ENCODE measurements at places on chromosomes 2 and 18.
A peak's percentile ranks its signal among the peaks of the same experiment; 100 is the strongest.

DNA sequence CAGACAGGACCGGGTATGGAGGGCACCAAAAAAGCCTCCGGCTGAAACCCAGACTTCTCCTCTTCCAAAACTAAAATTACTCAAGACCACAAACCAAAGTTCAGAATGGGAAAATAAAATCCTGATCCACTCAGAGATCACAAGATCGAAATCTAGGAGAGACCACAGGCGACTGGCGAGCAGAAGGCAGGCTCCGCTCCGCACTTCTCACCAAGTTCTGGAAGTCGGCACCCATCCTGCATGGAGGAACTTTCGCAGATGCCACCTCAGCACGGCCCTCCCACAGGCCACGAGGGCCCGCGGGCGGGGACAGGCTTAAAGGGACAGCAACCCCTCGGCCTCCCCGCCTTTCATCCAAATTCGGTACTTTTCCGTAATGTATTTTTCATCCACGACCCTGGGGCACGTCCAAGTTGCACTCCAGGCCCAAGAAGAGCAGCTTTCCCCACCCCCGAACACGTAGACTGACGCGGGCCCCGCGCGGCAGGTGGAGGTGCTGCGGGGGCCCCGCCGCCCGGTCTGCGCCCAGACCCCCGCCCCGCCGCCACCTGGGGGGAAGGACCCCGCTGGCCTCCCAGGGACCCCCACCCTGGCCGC is 43.7 kb downstream of the HDLBP start:
- peak; percentile 70 for ATAC-seq

DNA sequence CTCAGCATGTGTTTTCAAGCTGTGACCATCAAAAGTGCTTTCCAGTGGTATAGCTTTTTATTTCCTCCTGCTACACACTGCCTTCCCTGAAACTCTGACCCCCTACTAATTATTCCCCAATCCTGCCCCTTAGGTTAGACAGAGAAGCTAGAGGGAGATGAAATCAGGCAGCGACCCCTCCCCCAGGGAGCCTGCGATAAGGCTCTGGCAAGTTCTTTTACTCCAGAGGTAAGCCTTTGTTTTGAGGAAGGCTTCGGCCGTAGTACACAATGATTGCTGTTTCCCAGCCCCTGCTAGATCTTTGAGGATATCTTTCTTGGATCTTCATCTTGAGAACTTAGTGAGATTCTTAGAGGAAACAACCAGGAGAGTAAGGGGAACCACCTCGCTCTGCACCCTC is 33.5 kb upstream of the NOL4 start:
- ATAC-seq, result no peak

GRCh38 chr2:68045342-68045741 is 17.5 kb downstream of the C1D start:
- ATAC-seq, result no peak

DNA sequence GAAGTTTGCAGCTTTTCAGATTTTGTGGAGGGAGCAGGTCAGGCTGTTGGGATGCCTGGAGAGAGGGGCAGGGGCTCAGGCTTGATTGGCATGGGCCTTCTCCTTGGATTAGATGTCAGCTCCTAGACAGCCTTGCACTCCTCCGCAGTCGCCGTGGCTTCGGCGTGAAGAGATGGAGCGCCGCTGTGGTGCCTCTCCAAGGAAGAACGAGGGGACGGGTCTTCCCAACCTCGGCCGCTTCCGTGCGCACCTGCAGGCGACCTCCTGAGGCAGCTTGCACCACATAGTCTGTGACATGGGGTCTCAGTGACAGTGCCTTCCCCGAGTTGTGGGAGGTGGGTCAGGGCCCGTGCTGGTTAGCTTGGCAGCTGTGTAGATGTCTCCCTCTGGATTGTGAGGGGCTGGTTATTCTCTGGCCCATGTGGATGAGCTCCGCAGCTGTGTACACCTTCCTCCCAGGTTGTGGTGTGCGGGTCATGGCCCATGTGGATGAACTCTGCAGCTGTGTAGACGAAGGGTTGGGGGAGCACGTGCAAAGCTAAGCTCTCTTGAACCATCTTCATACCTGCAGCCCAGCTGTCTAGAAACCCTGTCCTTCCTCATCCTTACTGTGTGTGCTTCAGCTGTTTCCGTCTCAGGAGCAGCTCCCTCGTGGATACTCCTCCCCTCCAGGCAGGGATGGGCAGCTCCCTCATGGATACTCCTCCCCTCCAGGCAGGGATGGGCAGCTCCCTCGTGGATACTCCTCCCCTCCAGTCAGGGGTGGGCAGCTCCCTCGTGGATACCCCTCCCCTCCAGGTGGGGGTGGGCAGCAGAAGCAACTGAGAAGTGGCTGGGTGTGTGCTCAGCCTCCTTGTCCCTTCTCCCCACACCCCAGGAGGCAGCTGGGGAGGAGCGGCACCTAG is 170.3 kb downstream of the LDLRAD4 start:
- ATAC-seq, result no peak

DNA sequence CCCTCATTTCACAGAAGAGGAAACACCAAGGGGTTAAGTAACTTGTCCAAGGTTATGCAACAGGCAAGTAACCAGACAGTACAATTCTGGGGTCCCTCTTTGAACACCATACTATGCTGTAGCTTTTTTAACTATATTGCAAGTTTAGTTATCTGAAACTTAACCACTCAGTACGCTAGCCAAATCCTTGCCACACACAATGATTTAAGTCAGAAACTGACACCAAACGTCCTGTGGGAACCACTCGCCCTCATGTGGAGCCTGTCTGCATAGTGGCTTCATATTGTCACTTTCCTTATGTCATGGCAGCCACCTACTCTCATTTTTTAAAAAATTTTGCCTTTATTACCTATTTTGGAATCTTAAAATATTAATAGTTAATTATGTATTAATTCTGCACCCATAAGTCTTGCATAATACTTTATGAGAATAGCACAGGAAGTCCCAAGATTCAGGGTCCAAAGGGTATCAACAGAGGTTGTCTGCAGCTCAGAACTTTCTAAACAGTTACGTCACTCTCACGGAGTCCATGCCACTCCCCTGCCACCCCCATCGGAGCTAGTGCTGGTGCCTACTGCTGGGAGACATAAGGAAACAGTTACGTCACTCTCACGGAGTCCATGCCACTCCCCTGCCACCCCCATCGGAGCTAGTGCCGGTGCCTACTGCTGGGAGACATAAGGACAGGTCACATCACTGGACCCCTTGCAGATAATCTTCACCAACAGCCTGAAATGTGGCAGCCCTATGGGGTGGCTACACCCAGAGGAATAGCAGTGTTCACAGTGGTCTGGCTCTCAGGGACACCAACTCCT is 99.0 kb downstream of the L3MBTL4 start:
- no peak for ATAC-seq

DNA sequence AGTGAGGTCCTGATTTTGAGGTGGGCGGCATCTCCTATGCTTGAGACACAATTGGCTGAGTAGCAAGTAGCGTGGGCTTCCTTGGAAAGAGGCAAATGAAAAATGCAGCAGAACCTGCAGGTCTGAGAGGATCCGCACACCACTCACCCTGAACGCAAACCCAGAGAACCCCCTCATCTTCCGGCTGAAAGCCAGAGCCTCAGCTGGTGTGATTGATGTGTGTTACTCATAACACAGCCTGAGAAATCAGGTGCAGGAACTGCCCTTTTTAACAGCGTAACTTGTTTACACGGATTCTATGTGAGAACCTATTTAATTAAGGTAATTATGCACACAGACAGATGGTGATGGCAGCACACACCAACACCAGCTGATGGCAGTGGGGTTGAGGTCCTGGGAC is 123.4 kb downstream of the MRO start:
- no peak for ATAC-seq

DNA sequence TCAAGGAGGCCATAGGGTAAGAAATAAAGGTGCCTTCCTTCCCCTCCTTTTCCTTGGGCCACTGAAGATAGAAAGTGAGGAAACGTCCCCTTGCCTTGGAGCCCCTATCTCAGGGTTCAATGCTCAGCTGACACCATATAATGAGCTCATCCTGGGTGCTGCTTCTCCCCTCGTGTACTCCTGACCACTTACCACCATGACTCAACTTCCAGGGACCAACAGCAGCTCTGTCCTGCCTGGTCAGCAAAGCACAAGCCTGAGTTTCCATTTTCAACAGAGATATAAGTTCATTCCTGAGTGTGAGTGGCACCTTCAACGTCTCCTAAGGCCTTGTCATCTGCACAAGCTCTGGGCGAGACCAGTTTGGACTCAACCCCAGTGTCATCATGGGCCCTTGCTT is 151.2 kb downstream of the CAPN13 start:
- ATAC-seq, result peak; percentile 52

- no peak for ATAC-seq
Measured at GRCh38 chr2:219784178-219784577, 156.7 kb downstream of the SLC4A3 start.

- no peak for ATAC-seq
Measured at GRCh38 chr2:121599963-121600651, 49.2 kb downstream of the CLASP1 start.

DNA sequence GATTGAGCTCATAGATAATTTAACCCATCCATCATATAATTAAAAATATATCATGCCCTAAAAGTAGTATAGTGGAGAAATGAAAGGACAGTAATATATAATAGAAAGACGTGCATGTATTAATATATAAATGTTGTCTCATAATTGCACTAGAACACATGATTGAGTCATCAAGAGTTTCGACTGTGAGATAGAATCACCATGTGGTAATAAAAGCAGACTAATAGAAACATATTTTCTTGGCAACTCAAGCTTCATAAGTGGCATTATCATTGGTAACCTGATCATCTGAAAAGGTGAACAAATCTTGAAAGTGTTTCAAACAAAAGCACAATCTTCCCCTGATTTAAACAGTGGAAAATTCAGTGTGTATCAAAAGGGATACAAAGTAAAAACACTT is 188.8 kb downstream of the CYRIA start:
- no peak for ATAC-seq

GRCh38 chr2:232365621-232366321 is 12.8 kb upstream of the ALPP start:
- peak; percentile 48 for ATAC-seq

GRCh38 chr2:40646642-40647041 is 194.8 kb upstream of the SLC8A1 start:
- ATAC-seq, result no peak

GRCh38 chr2:121489284-121489683 is 41.4 kb upstream of the RNU4ATAC start:
- ATAC-seq, result peak; percentile 40

DNA sequence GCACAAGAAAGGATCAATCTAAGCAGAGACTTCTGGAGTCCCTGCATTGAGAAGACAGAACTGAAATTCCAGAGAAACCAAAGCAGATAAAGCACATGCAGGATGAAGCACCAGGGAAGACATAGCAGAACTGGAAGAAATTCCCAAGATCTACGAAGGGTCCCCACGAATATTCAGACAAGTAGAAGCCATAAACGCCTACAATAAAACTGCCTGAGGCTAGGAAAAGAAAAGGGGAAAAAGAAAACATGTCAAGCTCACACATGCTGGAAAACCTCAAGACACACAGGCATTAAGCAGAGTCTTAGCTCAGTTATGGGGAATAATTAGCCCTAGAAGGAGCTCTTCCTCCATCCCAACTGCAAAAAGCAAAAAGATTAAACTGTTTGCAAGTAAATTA is 171.2 kb downstream of the NBAS start:
- no peak for ATAC-seq

DNA sequence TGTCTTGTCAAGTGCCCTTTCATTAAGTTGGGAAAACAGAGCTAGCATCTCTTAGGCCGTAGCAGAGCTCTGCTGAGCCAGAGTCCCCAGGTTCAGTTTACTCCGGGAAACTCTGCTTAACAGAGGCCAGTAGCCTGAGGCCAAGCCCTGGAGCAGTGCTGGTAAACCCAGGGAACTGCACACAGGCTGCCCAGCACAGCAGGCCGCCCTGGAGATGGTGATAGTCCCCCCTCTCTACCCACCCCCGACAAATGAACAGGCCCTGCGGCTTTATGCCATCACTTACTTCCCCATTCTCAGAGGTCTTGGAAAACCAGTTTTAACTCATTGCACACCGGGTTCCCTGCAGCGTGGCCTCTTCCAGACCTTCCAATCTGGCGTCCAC is 3.5 kb downstream of the CNNM4 start:
- ATAC-seq, result no peak

DNA sequence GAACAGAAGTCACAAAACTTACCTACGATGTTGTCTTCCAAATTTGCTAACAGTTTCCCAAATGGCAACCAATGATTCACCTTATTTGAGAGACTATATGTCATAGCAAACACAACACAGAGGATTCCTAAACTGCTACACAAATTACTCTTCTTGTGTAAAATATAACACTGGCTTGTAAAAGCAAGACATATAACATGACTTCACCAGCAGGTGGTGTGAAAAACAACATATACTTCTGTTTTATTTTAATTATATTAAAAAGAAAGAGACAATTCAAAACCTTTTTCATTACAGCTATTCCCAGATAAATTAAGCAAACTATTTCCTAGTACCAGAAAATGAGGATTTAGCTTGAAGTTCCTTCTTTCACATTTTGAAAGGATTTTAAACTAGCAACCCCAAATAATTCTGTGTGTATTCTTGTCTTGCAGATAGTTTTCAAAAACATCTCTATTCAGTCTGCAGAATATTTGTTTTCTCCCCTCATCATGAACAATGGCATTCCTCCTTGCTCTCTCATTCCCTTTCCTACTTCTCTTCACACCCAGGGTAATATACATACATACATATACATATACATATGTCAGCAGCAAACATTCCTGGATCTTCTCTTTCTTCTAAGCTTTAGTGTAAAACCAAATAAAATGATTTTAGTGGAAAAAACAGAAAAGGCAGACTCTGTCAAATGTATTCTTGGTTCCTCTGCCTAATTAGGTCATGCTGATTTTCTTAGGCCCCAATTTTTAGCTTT is 62.1 kb downstream of the SCN3A start:
- ATAC-seq, result no peak

DNA sequence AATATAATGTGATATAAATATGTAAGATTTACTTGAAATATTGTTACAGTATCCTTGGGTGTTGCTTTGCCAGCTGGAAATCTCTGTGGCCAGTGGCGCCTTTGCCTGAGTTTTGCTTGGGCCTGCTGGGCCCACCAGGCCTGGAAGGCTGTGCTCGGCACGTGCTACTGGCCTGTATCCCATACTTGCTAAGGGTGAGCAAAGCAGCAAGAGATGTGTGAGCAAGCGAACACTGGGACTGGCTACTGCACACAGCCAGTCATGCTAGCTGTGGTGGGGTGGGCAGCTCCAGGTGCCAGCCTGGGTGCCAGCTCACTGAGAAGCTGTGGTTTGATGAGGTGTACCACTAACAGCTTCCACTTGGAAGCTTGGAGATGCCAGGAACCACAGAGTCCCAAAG is 299.1 kb upstream of the GALNT5 start:
- ATAC-seq, result no peak

- no peak for ATAC-seq
Measured at GRCh38 chr18:58307441-58307840, 263.4 kb downstream of the NEDD4L start.

- ATAC-seq, result no peak
Measured at GRCh38 chr2:37466533-37467222, 122.2 kb downstream of the QPCT start.

GRCh38 chr2:199659207-199659606 is 191.8 kb downstream of the FTCDNL1 start:
- ATAC-seq, result no peak
